ENCODE measurements at places on chromosomes 5 and 9. TPM values are rescaled to one million over a fixed set of nuclear protein-coding genes. Genes with fewer than 3 reads are reported as not detected.

GRCh38 chr5:115873392-115873791, 31.7 kb downstream of the AP3S1 start:
- no peak overlapping the region for H3K4me3 ChIP-seq
- peaks cover 36% of the 10 kb centered on the region for H3K36me3 ChIP-seq
- no peak for DNase-seq
- H3K27ac ChIP-seq = no peak overlapping the region
- no peaks in the 10 kb centered on the region for H3K27me3 ChIP-seq

- no peaks in the 10 kb centered on the region for H3K27me3 ChIP-seq
- no peak for DNase-seq
- no peaks in the 10 kb centered on the region for H3K36me3 ChIP-seq
- H3K4me1 ChIP-seq = no peaks in the 10 kb centered on the region
- no peak overlapping the region for H3K4me3 ChIP-seq
- no peak overlapping the region for H3K27ac ChIP-seq
Observed at GRCh38 chr5:86613455-86613854, 4.3 kb upstream of the COX7C start.

Gene TCF7
- 0.68 TPM for total RNA-seq

Gene CDH9
- total RNA-seq = not detected

DNA sequence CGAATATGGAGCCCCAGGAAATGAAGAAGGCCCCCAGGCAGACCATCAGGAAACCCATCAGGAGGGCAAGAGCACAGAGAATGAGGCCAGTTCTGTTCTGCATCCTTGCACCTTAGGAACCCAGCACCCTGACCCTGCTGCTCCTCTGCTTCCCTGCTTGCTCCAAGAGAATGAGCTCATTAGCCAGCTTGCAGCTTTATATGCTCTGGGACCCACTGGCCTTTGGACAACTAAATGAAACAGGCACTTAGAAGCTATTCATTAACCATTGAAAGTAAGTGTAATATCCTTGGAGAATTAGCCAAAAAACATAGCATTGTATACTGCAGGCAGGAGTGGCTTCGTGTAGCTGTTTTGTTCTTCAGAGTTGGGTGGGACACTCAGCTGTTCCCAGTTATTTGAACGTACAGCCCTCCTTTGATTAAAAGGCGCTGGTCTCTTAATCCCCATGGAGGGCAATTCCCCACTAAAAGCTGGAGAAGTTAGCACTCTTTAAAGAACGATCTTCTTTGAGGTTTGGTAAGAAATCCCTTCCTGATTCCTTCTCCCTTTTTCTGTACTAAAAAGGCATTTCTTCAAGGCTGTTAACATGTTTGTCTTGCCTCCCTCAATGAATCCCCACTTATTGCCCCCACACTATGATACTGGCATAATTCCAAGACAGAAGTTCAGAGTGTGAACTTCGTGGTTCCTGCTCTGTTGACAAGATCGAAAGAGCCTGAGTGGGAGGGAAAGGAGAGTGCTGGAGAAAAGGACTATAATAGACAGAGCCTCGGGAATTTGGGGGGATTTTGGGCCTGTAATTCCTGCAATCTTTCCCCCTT, at the start of gene TMEM252:
TSS of gene TMEM252 (minus strand) at position 172 of the 824 bp plus-strand sequence. CDS start at position 103, 69 bp downstream.
- H3K4me1 ChIP-seq = no peaks in the 10 kb centered on the region
- H3K27me3 ChIP-seq = no peaks in the 10 kb centered on the region
- H3K36me3 ChIP-seq = no peaks in the 10 kb centered on the region

- H3K27me3 ChIP-seq = no peaks in the 10 kb centered on the region
- DNase-seq = no peak
- H3K4me1 ChIP-seq = peaks cover 52% of the 10 kb centered on the region
- no peaks in the 10 kb centered on the region for H3K36me3 ChIP-seq
Observed at GRCh38 chr9:87557996-87558395, 60.3 kb downstream of the DAPK1 start.

- no peak overlapping the region for H3K27ac ChIP-seq
- no peaks in the 10 kb centered on the region for H3K36me3 ChIP-seq
- no peak overlapping the region for H3K4me3 ChIP-seq
- H3K27me3 ChIP-seq = no peaks in the 10 kb centered on the region
Observed at GRCh38 chr5:32543291-32543690, 42.1 kb upstream of the SUB1 start.

DNA sequence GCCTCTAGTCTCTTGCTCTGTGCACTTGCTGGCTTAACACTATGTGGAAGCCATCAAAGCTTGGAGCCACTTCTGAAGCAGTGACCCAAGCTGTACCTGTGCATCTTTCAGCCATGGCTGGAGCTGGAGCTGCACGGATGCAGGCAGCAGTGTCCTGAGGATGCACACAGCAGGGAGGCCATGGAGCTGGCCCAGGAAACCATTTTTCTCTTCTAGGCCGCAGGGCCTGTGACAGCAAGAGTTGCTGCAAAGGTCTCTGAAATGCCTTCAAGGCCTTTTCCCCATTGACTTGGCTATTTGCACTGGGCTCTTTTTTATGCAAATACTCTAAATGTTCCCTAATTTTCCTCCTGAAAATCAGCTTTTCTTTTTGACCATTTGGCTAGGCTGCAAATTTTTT, 12.9 kb upstream of the ZNF484 start:
- no peak overlapping the region for H3K4me3 ChIP-seq
- H3K36me3 ChIP-seq = no peaks in the 10 kb centered on the region
- no peak overlapping the region for H3K27ac ChIP-seq
- no peaks in the 10 kb centered on the region for H3K27me3 ChIP-seq
- H3K4me1 ChIP-seq = no peaks in the 10 kb centered on the region
- no peak for DNase-seq

GRCh38 chr9:37031902-37032301, 2.2 kb downstream of the PAX5 start:
- H3K36me3 ChIP-seq = no peaks in the 10 kb centered on the region
- H3K27me3 ChIP-seq = peaks cover 100% of the 10 kb centered on the region
- no peak overlapping the region for H3K27ac ChIP-seq
- no peak for DNase-seq
- peaks cover 50% of the 10 kb centered on the region for H3K4me1 ChIP-seq
